ENCODE measurements at places on chromosomes 1 and 21.

- no peak for DNase-seq
These were observed 47.1 kb downstream of the RGS5 start for GRCh38 chr1:163155606-163156005.

- no peak for DNase-seq
These were observed 458.9 kb downstream of the LMO4 start for GRCh38 chr1:87787551-87787950.

- DNase-seq, result peak; percentile 89
These were observed 25.7 kb downstream of the PRMT2 start for GRCh38 chr21:46661211-46661625.

DNA sequence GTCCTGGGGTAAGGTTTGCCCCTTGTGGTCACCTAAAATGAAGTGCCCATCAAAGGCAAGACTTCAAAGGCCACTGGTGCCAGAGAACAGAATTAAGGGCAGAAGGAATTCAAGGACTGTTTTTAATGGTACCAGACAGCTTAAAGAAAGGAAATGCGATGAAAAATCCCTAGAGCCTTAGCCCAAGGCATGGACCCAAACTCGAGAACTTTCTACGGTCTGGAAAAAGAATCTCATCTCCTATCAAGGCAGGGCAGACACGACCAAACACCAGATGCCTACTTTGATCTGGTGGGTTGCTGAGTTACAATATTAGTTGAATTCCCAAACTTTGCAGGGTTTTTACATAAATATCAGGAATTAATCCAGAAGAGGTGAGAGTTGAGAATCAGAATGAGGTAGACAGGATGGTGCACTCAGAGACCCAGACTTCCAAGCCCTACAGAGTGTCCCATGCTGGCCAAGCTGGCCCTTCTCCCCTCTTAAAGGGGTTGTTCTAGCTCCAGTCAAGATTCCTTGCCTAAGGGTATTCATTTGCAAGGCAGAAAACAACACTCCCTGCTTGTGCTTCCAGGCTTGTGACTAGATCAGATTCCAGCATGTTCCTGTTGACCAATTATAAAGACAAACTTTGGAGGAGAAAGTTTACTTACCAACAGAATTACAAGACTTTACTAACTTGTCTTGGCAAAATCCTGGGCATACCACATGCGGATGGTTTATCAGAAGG, 48.0 kb downstream of the EDN2 start:
- DNase-seq, result no peak

DNA sequence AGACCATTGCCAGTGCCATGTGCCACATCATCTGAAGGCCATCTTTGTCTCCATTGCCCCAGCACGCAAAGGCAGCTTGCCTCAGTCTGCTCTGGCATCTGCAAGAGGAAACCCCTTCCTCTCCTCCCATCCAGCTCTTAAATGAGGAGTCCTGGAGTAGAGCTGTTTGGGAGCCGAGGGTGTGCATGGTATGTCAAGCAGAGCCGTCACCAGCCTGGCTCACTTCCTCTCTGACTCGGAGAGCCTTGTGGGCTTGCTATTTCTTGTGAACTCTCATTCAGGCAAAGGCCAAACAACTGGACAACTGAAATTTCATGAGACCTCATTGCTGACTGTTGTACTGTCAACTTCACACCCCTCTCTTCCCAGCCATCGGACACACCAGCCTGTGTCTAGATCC, 143.9 kb downstream of the SIPA1L2 start:
- DNase-seq, result no peak

- no peak for DNase-seq
These were observed 7.8 kb downstream of the ERG start for GRCh38 chr21:38490411-38491020.

GRCh38 chr1:169094897-169095569, 11.5 kb upstream of the ATP1B1 start:
- DNase-seq, result no peak

GRCh38 chr1:12007204-12007603, 12.1 kb upstream of the MIIP start:
- no peak for DNase-seq

GRCh38 chr1:189513091-189513490, 964.6 kb downstream of the BRINP3 start:
- DNase-seq, result no peak

DNA sequence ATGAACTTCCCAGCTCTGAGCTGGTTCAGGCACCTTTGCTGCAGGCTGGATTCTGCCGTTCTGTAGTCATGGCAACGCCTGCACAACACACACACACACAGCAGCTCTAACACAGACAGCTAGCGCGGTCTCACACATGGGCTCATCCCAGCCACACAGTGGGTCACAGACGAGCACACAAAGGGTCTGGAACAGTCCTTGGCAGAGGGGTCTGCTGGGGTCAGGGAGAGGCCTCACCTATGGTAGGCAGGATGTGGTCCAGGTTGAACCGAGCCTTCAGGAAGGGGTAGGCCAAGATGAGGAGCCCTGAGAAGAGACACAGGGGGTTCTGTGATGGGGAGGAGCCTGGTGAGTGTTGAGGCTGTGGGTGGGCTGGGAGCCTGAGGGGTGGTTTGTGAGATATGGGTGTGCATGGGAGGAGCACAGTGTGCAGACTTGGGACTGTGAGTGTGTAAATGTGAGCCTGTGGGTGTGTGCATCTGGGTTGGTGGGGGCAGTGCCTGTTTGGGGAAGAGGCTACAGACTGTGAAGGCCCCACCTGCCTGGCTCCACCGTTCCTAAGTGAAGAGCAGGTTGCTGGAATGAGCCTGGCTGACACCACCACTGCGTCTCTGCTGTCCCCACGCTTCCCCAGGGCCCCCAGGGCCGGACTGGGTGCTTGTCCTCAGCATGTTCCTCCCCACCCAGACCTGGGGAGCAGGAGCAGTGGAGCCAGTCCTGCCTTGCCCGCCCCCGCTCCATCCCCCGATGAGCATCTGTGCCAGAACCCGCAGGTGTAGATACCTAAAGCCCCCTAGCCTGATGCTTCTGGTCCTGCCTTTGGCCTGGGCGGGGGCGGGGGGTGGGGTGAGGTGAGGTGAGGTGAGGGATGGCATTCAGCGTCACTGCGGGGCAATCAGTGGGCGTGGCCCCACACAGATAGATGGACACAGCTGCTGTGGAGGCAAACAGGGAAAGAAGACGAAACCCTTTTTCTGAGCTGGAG, 1.5 kb downstream of the KNCN start:
- DNase-seq, result peak; percentile 61

DNA sequence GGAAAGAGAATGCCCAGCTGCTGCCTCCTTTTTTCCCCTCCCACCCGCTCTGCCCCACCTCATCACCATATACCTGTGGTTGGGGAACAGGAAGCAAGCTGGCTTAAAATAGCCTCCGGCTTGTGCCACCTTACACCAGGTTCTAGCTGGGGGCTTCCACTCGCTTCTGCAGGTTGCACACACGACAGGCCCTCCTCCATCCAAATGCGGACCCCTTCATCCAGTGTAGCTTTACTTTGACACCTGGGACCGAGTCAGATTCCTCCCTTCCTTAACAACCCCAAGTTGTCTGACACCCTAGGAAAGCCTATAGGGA, 14.6 kb downstream of the BLACAT1 start:
- no peak for DNase-seq

DNA sequence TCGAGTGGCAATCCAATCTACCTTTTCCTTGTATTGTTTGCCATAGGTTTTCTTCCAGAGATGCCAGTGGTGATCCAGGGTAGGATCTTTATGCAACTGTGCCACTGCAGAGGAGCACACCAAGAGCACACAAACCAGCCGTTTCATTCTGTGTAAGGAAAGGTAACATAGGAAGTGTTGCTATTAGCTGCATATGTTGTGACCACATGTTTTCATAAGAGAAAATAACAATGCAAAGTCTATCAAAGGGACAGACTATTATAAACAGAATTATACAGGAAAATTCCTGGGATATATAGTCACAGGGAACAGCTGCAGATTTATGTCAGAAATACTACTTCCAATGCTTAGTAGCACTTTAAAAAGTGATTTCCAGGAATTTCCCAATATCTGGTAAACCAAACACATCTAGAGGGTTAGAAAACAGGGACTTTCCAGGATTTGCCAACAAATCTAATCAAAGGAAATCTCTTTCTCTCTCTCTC, 919 bp downstream of the CTSS start:
- DNase-seq, result peak; percentile 94

DNA sequence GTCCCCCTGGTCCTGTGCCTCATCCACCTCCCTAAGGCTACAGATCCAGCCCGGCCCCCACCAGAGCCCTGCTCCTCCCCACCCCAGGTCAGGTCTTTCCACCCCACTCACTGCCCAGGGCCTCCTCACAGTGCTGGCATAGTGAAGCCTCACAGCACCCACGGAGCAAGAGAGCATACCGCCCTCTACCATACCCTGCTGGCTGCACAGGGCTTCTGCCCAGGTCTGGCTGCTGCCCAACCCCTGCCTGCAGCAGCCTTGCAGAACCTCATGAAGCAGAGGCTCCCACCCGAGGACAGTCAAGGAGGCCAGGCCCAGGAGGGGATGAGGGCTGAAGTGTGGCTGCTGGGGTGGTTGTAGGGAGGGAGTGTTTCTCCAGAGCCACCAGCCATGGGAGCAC, 19.7 kb upstream of the ARF1 start:
- no peak for DNase-seq

- DNase-seq, result peak; percentile 85
These were observed 45.3 kb downstream of the TARBP1 start for GRCh38 chr1:234433563-234434285.

DNA sequence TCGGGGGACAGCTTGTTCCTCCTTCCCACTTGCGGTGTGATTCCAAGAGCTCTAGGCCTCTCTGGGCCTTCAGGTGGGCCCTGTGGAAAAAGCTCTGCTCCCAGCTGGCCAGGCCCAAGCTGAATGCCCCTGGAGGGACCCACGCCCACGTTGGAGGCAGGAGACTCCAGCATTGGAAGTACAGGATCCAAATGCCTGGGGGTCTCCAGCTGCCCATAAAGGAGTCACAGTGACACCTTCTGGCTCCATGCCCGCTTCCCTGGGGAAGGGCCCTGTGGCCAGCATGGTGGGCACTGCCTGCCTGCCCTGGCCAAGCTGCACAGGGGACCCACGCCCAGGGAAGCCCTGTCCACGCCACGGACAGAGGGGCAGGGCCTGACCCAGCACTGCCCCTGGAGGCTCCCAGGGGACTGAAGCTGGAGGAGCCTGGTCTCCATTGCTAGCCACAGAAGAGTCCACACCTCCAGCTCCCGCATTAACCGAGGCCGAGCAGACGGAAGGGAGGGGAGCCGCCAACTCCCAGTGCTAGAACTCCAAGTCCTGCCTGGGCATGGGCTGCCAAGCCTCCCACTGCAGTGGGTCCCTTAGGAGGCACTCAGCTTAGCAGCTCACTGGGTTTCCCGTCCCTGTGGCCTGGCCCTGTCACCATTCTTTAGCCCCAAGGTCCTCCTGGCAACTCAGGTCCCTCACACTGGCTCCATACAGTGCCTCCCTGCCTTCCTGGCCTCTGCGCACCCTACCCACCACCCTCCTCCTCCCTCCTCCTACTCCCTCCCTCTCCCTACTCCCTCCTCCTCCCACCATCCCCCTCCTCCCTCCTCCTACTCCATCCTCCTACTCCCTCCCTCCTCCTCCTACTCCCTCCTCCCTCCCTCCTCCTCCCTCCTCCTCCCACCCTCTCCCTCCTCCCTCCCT, 41.9 kb downstream of the WNT9A start:
- DNase-seq, result no peak

DNA sequence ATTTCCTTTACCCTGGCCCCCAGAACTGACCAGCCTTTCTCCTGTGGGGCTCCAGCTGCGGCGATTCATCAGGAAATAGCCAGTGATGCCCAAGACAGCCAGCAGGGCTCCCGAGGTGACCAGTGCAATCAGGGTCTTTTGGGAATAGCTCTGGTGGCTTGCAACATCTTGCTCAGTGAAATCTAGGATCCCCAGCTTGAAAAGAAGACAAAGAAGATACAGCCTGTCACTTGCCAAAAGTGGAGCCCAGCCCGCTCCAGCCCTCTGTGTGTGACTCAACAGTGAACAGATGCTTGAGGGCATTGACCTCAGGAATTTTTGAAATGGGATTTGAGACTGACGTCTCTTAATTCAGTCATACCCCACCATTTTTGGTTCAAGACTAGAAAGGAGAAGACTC, 22.3 kb downstream of the CD34 start:
- DNase-seq, result peak; percentile 48

GRCh38 chr21:42599486-42599885, 53.9 kb upstream of the PDE9A start:
- no peak for DNase-seq

- peak; percentile 26 for DNase-seq
These were observed 15.8 kb downstream of the GADD45A start for GRCh38 chr1:67700692-67701410.

- no peak for DNase-seq
These were observed 42.8 kb upstream of the JAK1 start for GRCh38 chr1:65009176-65009575.

GRCh38 chr1:212233321-212233720, 51.9 kb upstream of the PPP2R5A start:
- DNase-seq, result no peak

- no peak for DNase-seq
These were observed 7.0 kb downstream of the RPS6KA1 start for GRCh38 chr1:26536521-26536920.

DNA sequence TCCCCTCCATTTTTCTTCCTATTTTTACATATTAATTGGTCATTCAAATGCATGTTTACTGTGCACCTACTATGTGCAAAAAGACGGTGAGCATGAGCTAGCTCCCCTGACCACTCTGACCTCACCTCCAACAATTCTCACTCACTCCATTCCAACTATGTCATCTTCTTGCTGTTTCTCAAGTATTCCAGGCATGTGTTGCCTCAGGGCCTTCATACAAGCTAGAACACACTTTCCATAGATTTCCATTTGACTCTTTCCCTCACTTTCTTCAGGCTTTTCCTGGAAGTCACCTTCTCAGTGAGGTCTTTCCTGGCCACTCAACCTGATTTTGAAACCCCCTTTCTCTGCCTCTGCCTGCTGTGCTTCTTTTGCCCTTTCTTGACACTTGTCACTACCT, 32.6 kb downstream of the CHIA start:
- no peak for DNase-seq

- no peak for DNase-seq
These were observed 1.0 kb downstream of the MANEAL start for GRCh38 chr1:37794372-37795339.

GRCh38 chr1:243346468-243346867, 90.6 kb downstream of the SDCCAG8 start:
- no peak for DNase-seq

- no peak for DNase-seq
These were observed 142.5 kb downstream of the PIGK start for GRCh38 chr1:77076759-77077158.

GRCh38 chr1:74508449-74508848, 4.0 kb downstream of the LRRC53 start:
- DNase-seq, result no peak

GRCh38 chr1:58929671-58930325, 146.0 kb upstream of the JUN start:
- no peak for DNase-seq

GRCh38 chr21:36964398-36964797, 2.1 kb downstream of the HLCS start:
- DNase-seq, result no peak

- no peak for DNase-seq
These were observed 32.3 kb upstream of the NHLH2 start for GRCh38 chr1:115873184-115873583.

GRCh38 chr1:23013657-23014056, 2.0 kb downstream of the TEX46 start:
- DNase-seq, result no peak

Data from cardiac fibroblast (primary cell).